ENCODE measurements at places on chromosomes 2 and 18.

DNA sequence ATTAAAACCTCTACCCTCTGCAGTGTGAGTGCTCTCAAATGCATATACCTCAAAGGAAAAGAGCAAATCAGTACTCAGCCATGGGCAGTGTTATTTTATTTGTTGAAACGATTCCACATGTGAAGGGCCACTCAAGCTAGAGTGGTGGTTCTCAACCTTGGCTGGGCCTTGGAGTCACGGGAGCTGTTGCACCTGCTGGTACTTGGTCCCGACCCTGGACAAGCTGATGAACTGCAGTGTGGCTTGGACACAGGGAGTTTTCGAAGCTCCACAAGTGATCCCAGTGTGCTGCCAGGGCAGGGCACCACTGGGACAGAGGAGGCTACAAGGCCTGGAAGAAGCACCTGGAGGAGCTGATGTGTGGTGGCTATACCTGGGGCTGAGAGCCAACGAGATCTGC is 19.7 kb downstream of the GNLY start:
- no peak for DNase-seq

GRCh38 chr2:168849610-168850009 is 40.6 kb downstream of the SPC25 start:
- DNase-seq, result no peak

DNA sequence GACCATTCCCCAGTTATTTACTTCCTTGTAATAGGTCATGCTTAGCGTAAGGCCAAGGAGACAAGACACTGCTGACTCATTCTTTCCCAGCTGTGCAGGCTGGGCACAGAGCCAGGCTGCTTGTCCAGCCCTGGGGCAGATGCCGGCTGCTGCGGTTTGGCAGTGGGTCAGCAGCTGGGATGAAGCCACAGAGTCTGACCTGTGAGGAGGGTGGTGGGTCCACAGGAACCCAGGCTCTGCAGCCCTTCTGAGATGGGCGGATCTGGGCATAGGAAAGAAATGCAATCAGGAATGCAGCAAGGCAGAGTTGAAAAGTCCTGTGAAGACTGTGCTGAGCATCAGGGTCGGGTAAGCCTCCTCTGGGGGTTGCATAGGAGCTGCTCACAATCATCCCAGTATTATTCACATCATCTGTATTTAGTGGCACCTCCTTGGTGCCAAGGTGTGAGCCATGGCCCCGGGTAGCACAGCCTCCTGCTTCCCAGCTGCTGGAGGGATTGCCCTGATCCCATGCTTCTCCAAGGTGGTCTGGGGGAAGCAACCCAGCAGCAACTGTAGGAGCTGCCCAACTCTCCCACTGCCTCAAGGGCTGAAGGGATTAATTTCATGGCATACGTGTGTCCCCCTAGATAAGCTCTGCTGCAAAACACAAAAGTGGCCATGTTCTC is 139.0 kb downstream of the DDX1 start:
- DNase-seq, result no peak

DNA sequence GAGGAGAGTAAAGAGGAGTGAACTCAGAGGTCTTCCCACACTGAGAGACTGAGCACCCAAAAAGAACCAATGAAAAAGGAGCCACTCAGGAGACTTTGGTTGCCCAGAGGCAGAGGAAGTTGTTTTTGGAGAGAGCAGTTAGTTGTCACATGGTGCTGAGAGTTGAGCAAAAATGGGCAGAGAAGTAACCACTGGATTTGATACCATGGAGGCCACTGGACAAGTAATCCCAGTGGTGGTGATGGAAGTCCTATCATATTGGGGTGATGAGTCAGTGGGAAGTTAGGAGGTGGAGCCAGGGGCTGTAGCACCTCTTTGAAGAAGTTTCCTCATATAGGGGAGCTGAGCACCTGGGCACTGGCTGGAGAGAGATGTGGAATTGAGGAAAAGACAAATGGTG is 235.8 kb downstream of the TPGS2 start:
- no peak for DNase-seq

- no peak for DNase-seq
Observed at GRCh38 chr2:18603854-18604530, 14.6 kb upstream of the NT5C1B start.

DNA sequence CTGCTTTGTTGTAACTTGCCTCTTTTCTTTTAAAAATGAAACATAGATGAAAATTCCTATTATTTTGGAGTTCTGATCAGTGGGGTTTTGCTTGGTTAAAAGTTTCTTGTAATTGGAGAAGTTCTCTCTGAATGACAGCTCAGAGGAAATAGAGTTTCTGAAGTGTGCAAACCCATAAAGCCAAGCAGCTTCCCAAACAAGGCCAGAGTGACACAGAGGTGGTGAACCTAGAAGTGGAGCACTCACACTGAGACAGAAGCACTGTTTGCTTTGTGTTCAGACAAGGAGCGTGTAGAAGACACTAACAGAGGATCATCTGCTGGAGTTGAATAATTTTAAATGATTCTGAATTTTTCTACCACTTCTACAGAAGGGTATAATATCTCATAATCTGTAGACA is 49.2 kb downstream of the FBXO48 start:
- no peak for DNase-seq

DNA sequence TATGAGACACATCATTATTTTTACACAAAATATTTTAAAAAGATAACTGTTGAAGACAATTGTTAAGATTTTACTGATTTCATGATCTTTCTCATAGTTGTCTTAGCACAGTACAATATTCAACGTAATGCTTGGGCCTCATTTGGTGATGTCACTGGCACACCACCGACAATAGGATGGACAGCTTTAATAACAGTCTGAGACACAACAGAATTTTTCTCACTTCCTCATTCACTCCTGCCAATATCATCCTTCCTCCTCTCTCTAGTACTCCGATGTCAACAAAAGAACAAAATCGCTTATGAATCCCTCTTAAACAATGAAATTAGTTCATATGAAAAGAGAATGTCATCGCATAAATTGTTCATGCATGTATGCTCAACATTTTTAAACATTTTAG is 461.9 kb upstream of the CDH7 start:
- no peak for DNase-seq
